ENCODE measurements at places on chromosomes 4 and X. TPM values are rescaled to one million over a fixed set of nuclear protein-coding genes. Genes with fewer than 3 reads are reported as not detected.
A peak's percentile ranks its signal among the peaks of the same experiment; 100 is the strongest.

DNA sequence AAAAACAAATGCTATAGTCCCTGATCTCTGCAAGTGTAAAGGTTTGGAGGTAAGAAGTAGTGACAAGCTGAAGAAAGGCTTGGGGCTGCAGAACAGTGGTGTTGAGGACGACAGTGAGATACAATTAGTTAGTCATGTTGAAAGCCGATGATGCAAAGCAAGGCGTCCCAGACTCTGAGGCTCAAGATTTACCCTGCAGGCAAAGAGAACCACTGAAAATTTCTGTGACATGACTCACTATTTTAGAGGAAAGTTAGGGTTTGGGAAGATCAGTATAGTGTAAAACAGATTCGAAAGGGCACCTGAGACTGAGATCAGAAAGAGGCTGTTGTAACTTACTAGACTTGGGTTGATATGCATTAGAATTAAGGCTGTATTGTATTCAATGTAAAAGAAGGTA lies 281.3 kb upstream of the FTHL17 start:
- no peak for DNase-seq

- DNase-seq, result no peak
These were observed 128.2 kb downstream of the ASMT start for GRCh38 chrX:1743105-1743504.

DNA sequence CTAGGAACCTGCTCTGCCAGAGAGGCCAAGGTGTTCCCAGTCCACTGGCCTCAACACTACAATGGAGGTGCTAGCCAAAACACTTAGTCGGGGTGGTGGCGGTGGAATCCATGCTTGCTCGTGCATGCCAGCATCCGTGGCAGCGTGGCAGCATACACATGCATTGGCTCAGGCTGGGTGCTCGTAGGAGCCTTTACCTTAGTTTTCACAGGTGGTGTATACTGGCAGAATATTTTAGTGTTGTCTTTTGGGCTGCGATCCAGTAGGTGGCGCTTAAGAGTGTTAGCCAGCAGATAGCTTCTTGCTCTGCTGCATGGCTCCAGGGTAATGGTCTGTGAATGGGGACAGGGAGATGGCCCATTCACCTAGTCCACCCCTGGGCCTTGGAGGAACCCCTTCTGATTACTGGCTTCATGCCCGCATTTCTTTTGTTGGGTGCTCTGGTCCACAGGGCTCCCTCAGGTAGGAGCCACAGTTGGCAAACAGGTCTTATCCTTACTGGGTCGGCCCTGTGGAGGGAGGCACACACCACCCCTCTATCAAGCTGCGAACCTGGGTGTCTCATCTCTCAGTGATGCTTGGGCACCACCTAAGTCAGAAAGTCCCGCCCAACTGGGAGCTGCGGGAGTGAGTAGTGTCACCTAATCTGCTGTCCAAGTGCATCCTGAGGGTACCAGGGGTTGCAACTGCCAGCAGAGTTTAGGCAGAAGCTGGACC lies 40.0 kb downstream of the RIPPLY1 start:
- DNase-seq, result peak; percentile 3

The GAGE13 gene
- total RNA-seq, result not detected

The UBL4A gene
- total RNA-seq, result 29.5 TPM
